ENCODE measurements at places on chromosomes 3 and 15. TPM values are rescaled to one million over a fixed set of nuclear protein-coding genes. Genes with fewer than 3 reads are reported as not detected.

The SRGAP3 gene
- total RNA-seq: 0.44 TPM

The KBTBD8 gene
- total RNA-seq: 1.5 TPM

The NEK10 gene
- total RNA-seq: 1.4 TPM

The FURIN gene
- 56.0 TPM for total RNA-seq

The SLC6A1 gene
- under 0.01 TPM for total RNA-seq

The CGNL1 gene
- total RNA-seq: 17.9 TPM

The SLC24A5 gene
- total RNA-seq: under 0.01 TPM

DNA sequence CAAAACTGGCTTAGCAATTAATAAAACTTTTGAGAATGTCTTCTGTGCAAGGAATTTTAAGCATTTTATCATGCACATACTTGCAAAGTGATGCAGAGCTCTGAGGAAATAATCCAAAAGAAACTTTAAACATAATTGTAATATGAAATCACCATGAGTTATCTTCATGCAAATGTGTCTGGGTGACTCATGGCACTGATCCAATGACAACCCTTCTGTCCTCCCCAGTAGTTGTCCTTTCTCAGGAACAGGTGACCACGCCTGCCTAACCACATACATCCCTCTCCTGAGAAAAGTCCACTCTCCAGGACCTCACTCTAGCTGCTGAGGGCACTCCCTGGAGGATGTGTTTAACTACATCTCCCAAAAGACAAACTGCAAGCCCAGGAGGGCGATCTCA is 530.6 kb upstream of the IL12A start:
- peak; percentile 83 for DNase-seq

DNA sequence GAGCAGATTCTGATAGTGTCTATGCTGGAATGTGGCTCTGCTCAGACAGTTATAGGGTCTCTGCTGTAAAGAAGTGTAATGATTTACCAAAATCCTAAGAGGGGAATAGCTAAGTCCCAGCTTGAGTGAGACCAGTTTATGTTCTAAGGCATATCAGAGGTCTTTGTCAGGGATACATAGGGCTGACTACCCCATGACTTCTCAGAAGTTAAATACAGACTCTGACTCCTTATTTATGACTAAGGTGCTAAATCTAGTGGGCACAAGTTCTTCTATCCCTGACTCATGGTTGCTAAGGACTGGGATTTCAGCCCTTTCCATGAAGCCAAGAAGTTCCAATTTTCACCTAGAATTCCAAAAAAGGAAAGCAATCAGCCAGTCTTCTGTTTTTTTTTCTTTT is 192.6 kb upstream of the POU1F1 start:
- no peak for DNase-seq

GRCh38 chr15:93987068-93987467 is 244.3 kb upstream of the MCTP2 start:
- DNase-seq: no peak

DNA sequence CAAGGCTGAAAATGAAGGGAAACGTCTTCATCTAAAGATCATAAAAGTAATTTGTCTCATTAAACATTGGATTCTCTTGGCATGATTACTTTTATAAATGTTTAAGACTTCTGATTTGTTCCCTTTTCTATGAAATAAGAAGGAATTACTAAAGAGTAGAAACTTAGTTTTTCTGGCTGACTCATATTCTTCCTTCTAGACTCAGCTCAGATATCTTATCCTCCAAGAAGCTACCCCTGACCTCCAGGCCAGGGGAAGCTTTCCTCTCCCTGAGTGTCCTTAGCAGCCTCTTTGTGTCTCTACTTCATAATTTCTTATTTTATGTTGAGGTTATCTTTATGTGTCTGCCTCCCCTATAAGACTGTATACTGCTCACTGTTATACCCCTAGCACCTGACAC is 291.9 kb upstream of the STT3B start:
- DNase-seq: no peak

DNA sequence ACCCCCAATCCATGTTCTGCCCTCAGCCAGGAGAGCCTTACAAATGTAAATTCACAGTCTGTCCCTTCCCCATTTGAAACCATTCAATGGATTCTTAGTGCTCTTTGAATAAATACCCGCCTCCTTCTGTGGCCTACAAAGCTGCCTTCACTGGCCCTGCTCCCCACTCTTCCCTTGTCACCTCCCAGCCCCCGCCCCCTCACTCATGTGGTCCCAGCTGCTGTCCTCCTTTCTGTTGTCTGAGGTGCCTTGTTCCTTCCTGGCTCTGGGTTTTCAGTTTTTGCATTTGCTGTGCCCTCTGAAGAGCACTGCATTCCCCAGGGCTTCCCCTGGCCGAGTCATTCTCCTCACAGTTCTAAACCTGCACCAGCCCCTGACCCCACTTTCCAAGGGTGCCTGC is 3.2 kb downstream of the EFCAB12 start:
- DNase-seq: no peak

- no peak for DNase-seq
Measured at GRCh38 chr3:165748094-165748493, 89.1 kb downstream of the BCHE start.

DNA sequence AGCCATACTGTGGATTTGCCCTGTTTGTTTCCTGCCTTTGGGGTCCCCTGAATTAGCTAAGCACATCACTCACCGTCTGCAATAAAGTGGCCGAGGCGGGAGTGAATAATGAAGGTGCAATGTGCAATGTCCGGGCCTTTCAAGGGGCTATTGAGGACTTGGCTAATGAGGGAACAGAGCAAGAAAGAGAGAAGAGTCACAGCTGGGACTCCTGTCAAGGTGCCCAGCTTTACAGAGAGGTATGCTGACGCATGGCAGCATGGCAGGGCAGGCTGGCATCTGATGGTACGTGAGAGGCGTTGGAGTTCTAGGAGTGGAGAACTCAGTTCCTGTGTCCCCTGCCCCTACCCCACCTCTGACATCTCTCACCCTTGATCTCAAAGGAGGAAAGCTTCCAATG is 13.8 kb upstream of the ATP2B2 start:
- no peak for DNase-seq

DNA sequence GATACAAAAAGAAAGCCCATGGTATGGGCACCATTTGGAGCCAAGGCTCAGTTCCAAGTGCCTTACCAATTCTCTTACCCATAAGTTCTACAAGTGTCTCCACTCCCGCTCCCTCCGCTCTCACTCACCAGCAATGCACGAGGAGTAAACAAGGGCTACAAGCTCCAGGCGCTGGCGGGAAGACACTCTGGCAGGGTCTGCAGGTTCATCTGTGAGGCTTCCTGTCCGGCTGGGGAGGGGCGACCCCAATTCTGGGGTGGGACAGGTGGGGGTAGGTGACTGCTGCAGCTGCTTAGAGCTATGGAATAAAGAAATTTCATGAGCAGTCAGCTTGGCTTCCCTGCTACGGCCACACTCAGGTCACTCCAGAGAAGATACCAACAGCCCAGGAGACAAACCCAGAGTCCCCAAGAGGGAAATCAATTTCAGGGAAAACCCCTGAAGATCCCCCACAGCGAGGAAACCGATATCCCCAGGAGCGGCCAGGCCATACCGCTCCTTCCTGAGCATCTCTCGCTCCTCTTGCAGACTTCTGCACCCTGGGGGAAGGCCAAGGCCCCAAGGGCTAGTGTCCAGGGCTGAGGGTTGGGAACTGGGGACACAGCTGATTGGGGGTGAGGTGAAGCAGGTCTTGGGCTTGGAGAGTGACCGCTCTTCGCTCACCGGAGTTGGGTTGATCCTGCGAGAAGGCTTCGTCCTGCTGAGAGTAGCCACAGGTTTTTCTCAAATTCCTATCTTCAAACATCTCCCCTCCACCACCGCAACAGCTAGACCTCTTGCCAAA is 1.4 kb downstream of the CDAN1 start:
- no peak for DNase-seq

GRCh38 chr3:124669470-124669869 is 60.8 kb upstream of the UMPS start:
- DNase-seq: peak; percentile 14

DNA sequence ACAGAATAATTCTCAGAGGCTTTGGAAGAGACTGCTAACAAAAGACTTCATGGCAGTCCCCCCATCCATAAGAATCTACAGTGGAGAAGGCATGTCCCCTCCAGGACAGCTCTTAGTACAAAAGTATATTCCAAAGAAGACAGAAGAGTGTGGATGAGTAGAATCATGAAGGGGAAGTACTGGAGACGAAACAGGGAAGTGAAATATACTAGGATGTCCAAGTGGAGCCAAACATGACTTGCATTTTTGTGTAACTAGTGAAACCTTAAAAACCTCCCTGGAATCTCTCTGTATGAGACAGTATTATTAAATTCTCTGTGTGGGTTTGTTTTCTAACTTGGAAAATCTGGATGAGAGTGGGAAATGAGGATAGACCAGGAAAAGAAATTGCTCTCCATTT is 312.4 kb downstream of the RSL24D1 start:
- no peak for DNase-seq

GRCh38 chr3:105613120-105613519 is 246.4 kb downstream of the ALCAM start:
- DNase-seq: no peak

- peak; percentile 75 for DNase-seq
Measured at GRCh38 chr3:170759511-170760173, 110.4 kb downstream of the RPL22L1 start.

GRCh38 chr3:40437889-40438288 is 19.2 kb upstream of the RPL14 start:
- peak; percentile 12 for DNase-seq

- no peak for DNase-seq
Measured at GRCh38 chr15:92817339-92817886, 82.7 kb upstream of the CHD2 start.

DNA sequence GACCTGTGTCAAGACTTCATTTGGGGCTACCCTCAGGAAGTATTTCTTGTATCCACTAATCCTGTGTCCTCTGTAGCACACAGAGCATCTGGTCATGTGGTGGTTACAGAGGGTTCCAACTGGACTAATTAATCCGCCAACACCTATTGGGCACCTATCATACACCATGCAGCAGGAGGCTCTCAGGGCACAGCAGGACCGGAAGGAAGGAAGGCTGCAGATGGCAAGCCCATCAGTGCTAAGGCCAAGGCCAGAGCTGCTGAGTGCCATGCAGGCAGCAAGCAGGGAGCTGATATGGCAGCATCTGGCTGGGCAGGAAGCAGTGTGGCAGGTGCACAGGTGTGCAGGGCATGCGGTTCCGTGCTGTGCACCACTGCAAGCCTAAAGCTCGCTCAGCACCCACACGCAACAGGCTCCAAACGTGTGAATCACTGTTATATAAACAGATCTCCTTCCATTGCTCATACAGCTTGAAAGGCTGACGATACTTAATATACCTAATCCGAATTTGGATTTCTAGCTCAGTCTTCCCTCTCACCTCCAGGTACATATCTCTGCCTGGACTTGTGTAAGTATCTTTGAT is 64.4 kb upstream of the SNRPA1 start:
- no peak for DNase-seq

- DNase-seq: peak; percentile 45
Measured at GRCh38 chr3:33438284-33438668, 1.9 kb downstream of the UBP1 start.

DNA sequence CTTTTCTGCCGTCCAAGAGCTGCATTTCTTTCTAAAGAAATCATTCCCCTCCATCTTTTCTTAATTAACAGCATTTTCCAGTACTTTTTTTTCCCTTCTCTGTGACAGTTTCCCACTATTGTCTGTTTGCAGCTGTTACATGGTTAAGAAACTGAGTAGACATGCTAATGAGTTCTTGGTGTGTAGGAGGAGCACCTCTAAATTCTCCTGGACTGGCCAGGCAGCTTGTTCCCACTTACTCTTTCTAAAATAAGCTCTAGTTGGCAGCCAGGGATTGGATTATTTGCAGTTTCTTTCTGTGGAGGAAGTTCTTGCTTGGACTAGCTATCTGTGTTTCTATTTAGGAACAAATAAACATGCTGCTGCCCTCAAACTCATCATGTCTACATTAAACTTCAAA is 235.1 kb upstream of the GAP43 start:
- DNase-seq: no peak

- DNase-seq: peak; percentile 8
Measured at GRCh38 chr3:172580680-172581401, 57.6 kb upstream of the TNFSF10 start.

GRCh38 chr3:18351823-18352744 is 73.1 kb downstream of the SATB1 start:
- DNase-seq: no peak

DNA sequence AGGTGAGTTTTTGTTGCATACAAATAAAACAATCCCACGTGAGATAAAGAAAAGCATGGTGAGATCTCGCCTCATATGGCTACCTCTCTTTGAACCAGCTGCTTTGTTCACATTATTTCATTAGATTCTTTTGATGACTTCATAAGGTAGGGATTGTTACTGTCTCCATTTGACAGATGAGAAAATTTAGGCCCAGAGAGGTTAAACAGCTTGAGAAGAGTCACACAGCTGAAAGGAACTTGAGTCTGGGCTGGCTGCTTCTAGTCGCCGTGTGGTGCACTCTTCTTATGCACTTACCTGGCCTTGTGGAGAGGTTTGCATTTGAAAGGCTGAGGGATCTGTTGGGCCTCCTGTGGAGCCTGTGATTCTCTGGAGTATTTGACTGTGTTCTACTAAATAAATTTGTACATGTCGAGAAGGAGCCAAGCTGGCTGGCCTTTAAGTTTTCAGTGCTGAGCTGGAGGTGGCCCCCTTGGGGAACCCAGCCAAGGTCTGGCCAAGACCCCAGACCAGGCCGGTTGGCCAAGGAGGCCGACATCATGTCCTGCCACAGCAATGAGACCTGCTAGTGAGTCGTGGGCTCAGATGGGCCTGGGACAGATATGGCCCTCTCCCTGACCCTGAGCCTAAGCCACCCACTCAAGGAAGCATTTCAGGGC is 125.1 kb downstream of the SMAD6 start:
- DNase-seq: no peak

DNA sequence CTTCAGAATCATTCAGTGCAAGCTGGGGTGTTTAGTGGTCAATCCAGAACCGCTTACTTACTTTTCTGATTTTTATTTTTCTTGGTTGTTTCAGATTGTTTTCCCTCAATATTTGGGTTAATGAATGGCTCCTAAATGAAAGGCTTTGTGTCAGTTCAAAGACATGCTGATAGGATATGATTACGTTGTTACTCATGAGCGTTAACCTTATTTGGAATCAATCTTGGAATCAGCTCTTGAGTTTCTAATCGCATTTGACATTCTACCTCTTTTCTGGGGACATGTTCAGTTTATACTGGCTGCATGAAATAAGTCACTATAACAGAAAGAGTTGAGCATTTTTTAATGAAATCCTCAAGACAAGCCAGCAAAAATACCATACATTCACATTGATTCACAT is 50.2 kb downstream of the ATP11B start:
- peak; percentile 40 for DNase-seq

GRCh38 chr15:80060356-80061006 is 1.0 kb downstream of the ZFAND6 start:
- DNase-seq: peak; percentile 60

All from lung microvascular endothelial cell (primary cell).